ENCODE measurements at places on chromosomes 5 and 9.

DNA sequence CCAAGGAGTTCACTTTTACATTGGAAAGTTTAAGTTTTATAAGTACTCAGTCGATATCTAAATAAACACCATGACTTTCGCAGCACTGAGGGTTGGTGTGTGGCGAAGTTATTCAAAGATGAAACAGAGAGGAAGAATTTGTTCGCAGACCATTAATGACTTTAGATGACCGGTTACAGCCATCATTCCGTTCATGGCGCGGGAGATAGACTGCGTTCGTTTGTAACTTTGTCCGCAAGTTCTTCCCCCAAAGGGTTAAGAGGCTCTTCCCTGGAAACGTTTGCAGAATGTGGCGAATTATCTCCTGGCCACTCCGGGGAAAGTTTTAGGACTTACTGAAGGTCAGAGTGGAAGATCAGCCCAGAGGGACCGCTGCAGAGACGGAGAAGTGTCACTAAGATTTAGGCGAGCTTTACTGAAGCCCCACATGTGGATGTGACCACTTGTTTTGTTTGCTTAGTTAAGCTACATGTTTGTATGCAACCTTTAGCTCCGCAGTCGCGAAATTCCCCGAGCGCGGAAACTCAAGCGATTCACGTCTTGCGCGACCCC, 2.2 kb upstream of the FOXD1 start:
- peaks cover 19% of the 10 kb centered on the region for H3K4me1 ChIP-seq
- H3K4me3 ChIP-seq = peak overlapping the region; percentile 33
- DNase-seq = no peak
- peaks cover 67% of the 10 kb centered on the region for H3K27me3 ChIP-seq
- no peak overlapping the region for H3K27ac ChIP-seq

GRCh38 chr5:175837171-175837699, 34.1 kb upstream of the CPLX2 start:
- DNase-seq = no peak
- no peak overlapping the region for H3K4me3 ChIP-seq
- no peaks in the 10 kb centered on the region for H3K27me3 ChIP-seq
- no peak overlapping the region for H3K27ac ChIP-seq
- H3K4me1 ChIP-seq = no peaks in the 10 kb centered on the region
- no peaks in the 10 kb centered on the region for H3K36me3 ChIP-seq

DNA sequence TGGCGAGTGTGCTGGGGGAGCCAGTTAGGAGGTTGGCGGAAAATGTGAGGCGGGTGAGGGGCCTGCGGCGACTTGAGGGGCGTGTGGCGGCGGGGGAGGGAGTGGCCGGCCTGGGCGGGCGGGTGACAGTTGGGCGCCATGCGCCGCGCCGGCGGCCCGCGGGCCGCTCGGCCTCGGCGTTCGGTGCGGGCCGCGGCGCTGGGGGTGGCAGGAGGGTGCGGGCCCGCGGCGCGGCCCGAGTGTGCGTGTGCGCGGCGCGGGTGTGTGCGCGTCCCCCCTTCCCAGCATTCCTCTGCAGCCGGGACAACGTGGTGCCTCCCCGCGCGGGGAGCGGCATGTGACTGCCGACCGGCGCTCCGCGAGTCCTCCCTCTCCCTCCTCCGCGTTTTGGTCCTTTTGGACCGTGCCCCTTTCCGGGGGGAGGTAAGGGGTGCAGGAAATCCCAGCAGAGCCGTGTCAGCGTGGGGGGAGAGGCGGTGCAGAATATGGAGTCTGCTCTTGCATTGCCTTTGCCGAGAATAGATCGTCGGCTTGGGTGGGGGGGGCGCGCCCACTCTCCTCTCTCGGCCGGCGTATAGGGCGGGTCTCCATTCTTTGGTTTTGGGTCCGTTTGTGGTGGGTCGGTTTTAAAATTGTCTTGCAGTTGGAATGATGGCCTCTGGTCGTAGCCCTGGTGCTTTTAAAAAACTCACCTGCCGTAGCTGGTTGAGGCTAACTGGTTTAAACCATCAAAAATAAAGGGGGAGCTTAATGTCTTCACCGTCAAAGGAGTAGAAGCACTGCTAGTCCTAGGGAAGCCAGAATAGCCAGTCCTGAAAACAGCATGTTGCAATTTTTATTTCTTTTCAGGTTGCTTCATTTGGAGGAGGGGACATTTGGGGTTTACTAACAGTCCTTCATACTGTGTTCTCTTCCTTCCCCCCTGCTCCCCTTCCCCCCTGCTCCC, 2.0 kb downstream of the LARP1 start:
- peak; percentile 65 for DNase-seq
- H3K27me3 ChIP-seq = no peaks in the 10 kb centered on the region
- peak overlapping the region; percentile 75 for H3K4me3 ChIP-seq
- H3K4me1 ChIP-seq = peaks cover 50% of the 10 kb centered on the region
- peak overlapping the region; percentile 98 for H3K27ac ChIP-seq

DNA sequence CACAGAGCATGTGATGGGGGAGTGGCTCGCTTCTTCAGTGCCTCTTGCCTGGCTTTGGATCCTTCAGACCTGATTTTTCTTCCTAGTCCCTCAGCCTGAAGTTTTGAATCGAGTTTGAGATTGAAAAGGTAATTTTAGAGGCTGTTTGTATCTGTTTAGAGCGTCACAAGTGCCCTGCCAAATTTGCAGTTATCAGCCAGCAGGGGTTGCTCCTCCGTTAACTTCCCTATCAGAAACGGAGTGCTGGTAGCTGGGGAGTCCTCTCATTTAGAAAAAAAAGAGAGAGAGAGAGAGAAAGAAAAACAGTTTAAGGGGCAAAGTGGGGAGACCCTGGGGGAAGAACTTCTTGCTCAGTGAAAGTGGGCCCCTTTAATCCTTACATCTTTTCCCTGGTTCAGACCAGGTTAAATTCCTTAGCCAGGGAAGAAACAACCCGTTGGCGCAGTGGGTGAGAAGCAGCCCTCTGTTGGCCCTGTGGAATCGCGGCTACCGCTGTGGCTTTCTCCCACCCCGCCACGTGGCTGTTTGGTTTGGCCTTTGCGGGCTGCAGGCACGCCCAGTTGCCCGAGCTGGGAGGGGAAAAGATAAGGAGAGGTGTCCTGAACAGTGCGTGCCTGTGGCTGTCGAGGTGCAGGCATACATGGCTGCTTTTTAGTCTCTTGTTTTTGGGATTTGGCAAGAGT, 576.7 kb upstream of the ACO1 start:
- no peak overlapping the region for H3K4me3 ChIP-seq
- no peaks in the 10 kb centered on the region for H3K36me3 ChIP-seq
- H3K4me1 ChIP-seq = no peaks in the 10 kb centered on the region
- no peak overlapping the region for H3K27ac ChIP-seq
- DNase-seq = no peak

DNA sequence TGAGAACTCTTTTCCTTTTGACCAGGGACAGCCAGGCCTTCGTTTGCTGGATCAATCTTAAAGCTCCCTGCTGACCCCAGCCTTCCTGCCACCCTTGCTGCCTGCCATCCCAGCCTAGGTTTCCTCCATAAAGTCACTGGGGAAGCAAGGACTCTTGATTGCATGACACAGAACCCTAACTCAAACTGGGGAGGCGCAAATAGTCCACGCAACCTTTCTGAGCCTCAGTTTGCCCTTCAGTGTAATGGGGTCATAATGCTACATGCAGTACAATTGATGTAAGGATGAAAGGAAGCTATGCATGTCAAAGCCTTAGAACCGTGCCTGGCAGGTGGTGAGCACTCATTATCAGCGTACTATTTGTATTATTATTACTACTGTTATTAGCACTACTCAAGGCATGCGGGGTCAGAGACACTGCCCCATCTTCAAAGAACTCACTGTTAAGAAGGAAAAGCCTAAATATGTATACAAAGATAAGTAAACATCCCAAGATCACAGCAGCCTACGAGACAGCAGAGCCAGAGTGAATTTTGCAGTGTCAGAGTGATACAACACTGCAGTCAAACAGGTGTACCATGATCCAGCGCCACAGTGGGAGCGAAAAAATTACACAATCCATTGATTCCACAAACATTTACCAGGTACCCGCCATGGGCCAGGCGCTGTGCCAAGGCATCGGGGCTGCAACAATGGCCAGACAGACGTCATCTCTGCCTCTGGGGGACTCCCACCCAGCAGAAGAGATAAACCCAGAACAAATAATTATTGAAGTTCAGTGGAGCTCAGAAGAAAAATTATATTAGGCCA, 16.9 kb upstream of the CPLX2 start:
- no peaks in the 10 kb centered on the region for H3K27me3 ChIP-seq
- DNase-seq = peak; percentile 26
- no peak overlapping the region for H3K4me3 ChIP-seq
- no peaks in the 10 kb centered on the region for H3K36me3 ChIP-seq
- H3K4me1 ChIP-seq = no peaks in the 10 kb centered on the region

- H3K27me3 ChIP-seq = peaks cover 4% of the 10 kb centered on the region
- DNase-seq = no peak
- no peak overlapping the region for H3K4me3 ChIP-seq
- no peaks in the 10 kb centered on the region for H3K36me3 ChIP-seq
These were observed 45.6 kb upstream of the LCP2 start for GRCh38 chr5:170343177-170343576.

- no peaks in the 10 kb centered on the region for H3K27me3 ChIP-seq
- no peaks in the 10 kb centered on the region for H3K36me3 ChIP-seq
- no peak overlapping the region for H3K27ac ChIP-seq
- DNase-seq = no peak
- no peak overlapping the region for H3K4me3 ChIP-seq
These were observed 82.9 kb downstream of the GRAMD2B start for GRCh38 chr5:126506079-126506478.

GRCh38 chr5:11491404-11492075, 412.7 kb downstream of the CTNND2 start:
- no peaks in the 10 kb centered on the region for H3K36me3 ChIP-seq
- no peak overlapping the region for H3K27ac ChIP-seq
- no peak overlapping the region for H3K4me3 ChIP-seq
- H3K4me1 ChIP-seq = no peaks in the 10 kb centered on the region

DNA sequence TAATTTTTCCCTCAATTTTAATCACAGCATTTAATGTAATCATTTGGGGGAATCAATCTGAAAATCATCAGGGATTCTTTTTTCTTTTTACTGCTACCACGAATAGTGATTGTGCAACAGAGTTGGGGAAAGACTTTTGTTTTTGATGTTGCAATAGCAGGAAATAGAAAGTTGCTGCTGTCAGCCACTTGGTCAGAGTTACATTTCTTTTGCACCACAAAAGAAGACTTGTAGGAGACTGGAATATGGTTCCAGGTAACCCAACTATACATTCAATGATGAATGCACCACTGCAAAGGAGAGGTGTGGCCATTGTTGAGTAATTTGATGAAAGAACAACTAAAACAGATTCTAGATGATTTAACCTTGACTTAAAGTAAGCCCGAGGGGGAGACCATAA, 46.3 kb upstream of the PALM2AKAP2 start:
- DNase-seq = peak; percentile 17
- no peaks in the 10 kb centered on the region for H3K36me3 ChIP-seq
- H3K27ac ChIP-seq = no peak overlapping the region
- no peaks in the 10 kb centered on the region for H3K27me3 ChIP-seq

DNA sequence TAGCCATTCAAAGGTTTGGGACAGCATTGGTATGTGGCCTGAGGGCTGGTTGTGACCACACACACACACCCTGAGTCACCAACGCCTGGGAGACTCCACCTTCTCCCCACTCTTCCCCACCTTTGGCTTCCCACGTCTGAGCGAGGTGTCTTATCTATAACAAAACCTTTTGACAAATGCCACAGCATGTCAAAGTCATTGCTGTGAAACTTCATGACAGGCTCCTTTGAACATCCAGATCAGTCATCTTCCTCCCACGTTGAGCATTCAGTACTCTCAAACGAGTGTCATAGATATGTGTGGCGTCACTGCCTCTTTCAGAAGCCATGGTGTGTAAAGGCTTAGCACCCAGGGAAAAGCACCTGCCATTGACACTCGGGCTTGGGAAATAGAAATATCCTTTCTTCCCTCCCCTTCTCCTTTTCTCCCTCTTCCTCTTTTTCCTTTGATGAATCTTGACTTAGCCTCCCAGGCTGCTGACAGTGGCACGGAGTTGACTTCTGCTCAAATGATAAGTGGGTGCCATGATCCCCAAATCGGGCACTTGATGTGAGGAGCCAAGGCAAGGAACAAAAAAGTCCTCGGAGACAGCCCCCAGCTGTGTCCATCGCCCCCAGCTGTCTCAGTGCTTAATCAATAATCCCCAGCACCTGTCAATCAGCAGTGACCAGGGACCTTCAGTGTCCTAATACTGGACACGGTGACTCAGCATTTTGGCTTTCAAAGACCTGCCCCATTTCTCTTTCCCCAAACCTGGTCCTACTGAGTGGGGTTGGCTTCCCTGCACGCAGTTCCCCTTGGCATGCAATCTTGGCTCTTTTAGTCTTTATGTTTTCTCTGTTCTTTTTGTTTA, 114.8 kb downstream of the FGF18 start:
- DNase-seq = no peak
- no peaks in the 10 kb centered on the region for H3K4me1 ChIP-seq
- H3K27ac ChIP-seq = no peak overlapping the region
- no peak overlapping the region for H3K4me3 ChIP-seq
- no peaks in the 10 kb centered on the region for H3K27me3 ChIP-seq

GRCh38 chr9:111356481-111357244, 26.6 kb upstream of the OR2K2 start:
- no peak overlapping the region for H3K4me3 ChIP-seq
- H3K27ac ChIP-seq = peak overlapping the region; percentile 85
- H3K27me3 ChIP-seq = no peaks in the 10 kb centered on the region
- no peaks in the 10 kb centered on the region for H3K36me3 ChIP-seq

- peaks cover 14% of the 10 kb centered on the region for H3K4me1 ChIP-seq
- H3K27me3 ChIP-seq = peaks cover 99% of the 10 kb centered on the region
- H3K27ac ChIP-seq = no peak overlapping the region
- DNase-seq = no peak
These were observed 194.6 kb downstream of the MEF2C start for GRCh38 chr5:88688156-88688983.

DNA sequence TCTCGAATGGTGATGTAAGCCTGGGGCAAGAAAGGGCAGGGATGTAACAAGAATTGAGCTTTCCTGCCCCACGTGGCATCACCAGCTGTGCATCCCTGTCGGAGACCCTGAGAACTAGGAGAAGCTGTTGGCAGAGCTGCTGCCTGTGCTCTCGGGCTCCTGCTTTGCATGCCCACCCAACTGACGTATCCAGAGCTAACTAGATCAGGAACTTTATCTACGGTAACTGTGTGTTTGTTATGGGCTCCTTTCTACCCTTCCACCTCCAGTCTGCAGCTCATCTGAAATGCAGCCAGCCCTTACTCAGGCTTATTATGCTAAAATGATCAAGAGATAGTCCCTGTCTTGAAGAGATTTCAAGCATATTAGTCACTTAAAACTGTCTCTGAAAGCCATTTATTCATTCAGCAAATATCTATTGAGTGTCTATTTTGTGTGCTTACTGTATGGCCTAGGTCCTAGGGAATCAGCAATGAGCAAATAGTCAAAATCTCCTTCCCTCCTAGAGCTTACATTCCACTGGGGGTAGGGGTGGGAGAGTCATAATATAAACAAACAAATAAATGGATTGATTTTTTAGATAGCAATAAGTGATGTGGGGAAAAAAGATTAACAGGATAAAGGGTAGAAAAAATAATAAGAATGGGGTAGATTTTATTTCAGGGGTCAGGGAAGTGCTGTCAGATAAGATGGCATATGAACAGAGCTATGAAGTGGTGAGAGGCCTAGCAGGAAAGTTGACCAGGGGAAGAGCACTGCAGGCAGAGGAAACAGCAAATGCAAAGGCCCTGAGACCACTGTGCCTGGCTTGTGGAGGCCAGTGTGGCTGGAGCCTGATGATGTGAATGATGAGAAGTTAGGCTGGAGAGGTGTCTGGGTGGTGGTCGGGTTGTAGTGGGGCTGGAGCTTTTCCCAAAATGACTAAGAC, 118.2 kb downstream of the GALNT10 start:
- H3K27ac ChIP-seq = no peak overlapping the region
- no peaks in the 10 kb centered on the region for H3K36me3 ChIP-seq
- no peak for DNase-seq
- no peak overlapping the region for H3K4me3 ChIP-seq

Data from hepatocyte (in vitro differentiated cells).